Stimulated activated CD4-positive, alpha-beta T cell treated with anti-CD3 and anti-CD28 coated beads, Interleukin-15, amount 100 ng/mL, for 1 hour (primary cell): ENCODE measurements at places on chromosomes 12 and 14.

DNA sequence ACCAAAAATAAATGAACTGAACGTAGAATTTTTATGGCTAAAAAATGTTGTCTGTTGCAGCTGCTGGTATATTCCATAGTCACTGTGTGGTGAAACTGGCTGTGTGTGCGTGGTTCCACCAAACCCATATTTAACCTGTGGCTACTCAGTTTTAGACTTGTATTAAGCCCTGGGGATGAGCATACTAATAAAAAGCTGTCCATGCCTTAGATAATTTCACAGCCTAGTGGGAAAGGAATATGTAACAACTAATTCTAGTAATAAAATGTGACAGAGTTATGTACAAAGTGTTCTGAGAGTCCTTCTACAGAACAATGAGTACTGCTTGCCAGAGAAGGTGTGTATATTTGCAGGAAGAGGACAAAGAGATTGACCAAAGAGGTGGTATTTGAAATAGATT is 125.5 kb downstream of the TMTC3 start:
- no peak for DNase-seq

GRCh38 chr14:30419037-30419436 is 139.9 kb upstream of the G2E3 start:
- no peak for DNase-seq

DNA sequence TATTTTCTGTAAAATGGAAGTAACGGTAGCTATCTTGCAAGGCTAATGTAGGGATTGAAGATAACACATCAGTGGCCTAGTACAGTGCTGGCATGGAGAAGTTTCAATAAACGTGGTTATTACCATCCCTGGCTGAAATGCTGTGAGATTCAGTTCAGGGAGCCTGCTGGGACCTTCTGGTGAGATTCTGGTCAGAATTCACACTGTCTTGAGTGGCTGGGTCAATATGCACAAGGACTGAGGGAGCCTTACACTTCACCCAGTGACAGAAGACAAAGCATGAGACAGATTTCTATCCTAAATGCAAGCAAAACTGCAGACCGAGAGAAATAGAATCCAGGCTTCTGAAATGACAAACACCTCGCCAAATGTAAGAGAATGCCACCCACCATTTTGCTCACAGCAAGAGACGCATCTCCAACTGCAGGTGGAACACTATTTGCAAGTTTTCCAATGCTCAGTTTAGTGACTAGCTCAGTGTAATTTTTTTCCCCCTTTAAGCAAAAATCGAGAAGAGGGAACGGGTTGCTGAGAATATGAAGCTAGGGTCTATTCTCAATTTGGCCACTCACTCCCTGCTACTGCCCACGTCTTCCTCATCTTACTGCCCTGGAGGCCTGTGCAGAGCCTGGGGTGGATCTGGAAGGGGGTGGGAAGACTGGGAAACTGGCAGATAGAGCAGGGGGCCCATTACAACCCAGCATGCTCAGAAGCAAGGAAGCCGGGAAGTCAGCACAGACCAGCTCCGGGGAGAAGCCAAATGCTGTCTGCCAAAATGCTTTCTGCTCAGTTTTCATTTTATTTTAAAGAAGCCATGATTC is 201.3 kb downstream of the TTC7B start:
- no peak for DNase-seq

DNA sequence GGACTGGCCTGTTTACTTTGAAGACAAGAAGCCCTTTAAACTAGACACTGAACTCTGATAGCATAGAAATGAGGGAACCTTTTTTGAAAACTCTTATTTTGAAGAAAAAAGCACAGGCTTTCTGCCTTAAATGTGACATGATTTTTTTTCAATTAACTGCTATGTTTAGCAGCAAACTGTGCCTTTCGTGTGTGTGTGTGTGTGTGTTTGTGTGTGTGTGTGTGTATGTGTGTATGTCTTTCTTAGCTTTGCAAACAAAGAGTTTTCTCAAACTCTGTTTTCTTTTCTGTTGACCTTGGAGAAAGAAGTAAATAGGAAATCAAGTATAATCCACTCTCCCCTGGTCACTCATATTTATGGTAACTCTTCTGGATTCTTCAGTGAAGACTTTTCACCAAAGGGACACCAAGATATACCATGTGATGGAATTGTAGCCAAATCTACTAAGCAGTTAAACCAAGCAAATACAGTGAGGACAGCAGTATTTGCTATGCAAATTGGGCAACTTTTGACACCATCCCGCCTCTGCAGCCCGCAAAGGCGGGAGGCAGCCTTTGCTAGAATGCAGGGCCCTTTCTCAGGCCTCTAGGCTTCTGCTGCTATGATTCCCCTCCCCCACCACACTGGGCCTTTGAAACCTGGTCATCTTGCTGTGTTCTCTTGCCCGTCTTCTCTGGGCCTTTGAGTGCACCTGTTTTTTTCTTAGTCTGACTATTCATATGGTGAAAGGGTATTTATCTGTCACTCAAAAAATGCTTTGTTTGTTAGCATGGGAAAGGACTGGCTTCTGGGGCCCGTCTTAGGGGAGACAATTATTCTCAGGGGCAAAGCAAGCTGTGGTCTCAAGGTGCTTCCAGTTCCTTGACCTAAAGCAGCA is 107.9 kb downstream of the MYRFL start:
- DNase-seq = no peak

DNA sequence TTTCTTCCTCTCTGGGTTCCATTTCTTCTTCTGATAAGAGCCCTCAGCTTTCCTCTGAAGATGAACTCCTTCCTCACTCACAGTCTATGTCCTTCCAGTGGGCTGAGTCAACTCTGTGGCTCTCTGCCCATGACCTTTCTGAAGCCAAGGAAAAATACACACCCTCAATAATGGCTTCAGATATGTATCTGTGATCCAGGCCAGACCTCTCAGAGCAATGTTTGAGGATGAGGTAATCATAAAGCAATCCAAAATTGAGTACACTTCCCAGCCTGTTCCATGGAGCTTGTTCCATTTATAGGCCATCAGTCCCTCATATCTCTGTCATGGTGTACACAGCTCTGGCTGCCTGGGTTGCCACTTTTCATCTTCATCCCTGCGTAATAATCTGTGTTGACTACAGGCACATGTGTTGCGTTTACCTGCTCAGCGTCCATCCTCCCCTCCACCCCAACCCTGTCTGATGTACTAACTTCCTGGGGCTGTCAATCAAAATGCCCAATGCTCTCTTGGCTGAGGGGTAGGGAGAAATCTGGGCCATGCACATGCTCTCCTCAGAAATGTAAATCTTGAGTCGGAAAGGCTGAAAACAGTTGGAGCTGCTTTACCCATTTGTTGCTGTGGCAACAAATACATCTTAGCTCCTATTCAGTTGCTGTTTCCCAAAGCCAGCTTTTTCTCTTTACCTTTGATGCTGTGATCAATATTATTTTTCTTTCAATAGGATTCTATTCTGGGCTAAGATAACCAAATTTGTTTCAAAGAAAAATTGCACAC is 377.8 kb upstream of the TMEM132C start:
- no peak for DNase-seq

- DNase-seq = no peak
These were observed 42.5 kb downstream of the MARK3 start for GRCh38 chr14:103427485-103428443.

GRCh38 chr12:98275131-98275475 is 240.3 kb upstream of the TMPO start:
- DNase-seq = no peak

- no peak for DNase-seq
These were observed 390.1 kb downstream of the NAV3 start for GRCh38 chr12:78220811-78221210.

- DNase-seq = no peak
These were observed 22.6 kb upstream of the BMP4 start for GRCh38 chr14:53979113-53979681.

DNA sequence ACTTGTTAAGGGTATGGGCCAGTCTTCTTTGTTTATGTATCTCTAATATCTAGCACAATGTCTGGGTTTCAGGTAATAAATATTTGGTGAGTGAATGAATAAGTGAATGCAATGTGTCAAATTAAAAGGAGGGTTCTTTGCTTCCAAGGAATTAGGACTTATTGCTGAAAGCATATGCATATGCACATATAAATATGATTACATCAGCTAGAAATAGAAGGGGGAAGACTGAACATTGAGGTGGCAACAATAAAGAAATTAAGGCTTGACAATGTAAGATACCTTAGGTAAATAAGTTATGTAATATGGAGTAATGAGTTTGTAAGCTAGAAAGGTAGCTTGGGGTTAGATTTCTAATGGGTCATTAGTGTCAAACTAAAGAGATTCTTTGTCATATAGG is 37.7 kb downstream of the KCNMB4 start:
- no peak for DNase-seq

DNA sequence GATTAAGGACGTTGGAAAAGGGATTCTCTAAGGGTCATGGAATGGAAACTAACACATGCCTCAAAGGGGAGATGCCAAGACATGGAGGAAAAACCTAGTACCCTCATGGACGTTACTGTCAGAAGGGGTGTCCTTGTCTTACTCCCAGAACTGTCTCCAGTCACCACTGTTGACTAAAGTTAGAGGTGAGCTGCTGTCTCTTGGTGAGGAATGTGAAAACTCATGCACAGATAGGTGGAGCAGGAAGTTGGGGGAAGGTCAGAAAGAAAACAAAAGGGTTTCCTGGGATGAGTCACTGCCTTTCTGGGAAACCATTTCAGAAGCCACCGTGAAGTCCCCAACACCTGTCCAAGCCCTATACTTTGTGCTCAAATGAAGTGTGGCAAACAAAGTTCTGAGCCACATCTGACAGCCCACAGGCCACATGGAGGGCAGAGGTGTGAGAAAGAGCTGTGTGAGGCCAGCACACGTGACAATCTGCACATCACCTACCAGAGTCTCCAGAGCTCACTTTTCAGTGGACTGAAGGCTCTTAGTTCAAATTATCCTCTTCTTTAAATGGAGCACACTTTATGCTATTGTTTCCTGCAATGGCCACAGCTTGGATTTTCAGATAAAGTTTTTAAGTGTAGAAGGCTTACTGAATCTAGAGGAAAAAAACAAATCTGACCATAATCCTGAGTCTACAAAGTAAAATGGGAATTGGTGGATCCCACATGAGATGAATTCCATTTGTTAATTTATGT is 92.9 kb upstream of the EGLN3 start:
- peak; percentile 15 for DNase-seq

GRCh38 chr14:24894583-24895242 is 155.2 kb downstream of the STXBP6 start:
- DNase-seq = no peak

DNA sequence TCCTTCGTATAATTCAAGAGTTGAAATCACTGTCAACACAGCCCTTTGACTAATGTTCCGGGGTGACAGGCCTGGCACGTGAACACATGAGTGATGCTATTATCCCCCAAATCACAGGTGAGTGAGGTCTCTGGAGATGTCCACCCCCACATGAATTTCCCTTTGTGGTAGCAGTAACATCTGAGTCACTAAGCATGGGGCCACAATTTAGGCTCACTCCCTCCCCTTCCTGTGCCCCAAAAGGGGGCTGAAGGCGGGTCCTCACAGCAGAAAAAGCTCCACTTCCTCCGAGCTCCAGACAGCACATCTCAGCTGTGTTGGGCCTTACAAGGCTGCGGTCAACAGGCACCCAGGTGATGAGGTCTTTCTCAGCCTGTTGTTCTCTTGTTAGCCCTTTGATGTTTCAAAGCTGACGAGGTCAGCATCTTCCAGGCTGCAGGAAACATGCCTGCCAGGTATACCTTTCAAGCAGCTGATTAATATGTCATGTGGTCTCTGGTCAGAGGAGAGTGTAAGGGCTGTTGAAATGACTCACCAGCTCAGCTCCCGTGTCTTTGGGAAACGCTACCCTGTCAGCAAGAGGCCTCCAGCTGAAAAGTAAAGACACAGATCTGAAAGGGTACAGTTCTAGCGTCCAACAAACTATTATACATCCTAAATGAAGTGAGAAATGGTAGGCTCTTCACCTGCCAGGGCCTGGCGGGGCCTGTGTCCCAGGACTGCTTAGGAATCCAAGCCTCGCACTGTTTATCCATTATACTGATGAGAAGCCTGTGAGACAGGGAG is 107.3 kb downstream of the ZFP36L1 start:
- peak; percentile 50 for DNase-seq

DNA sequence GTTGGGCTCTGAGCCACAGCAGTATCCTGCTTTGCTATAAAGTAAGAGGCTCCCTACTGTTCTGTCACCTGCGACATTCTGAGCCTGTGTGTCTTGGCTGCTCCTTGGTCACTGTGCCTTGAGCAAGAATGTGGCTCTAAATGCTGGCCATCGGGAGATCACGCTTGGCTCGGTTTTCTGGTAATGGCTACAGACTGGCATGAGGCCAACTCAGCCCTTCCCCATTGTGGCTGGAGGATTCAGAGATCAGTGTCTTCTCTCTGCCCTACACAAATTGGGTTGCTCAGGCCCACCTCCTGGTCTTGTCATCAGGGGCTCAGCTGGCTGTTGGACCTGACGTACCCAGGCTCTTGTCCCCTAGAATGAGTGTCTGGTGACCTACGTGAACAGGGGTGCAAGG is 94.5 kb downstream of the PLXNC1 start:
- DNase-seq = no peak

GRCh38 chr14:33026850-33027430 is 88.3 kb downstream of the NPAS3 start:
- no peak for DNase-seq

DNA sequence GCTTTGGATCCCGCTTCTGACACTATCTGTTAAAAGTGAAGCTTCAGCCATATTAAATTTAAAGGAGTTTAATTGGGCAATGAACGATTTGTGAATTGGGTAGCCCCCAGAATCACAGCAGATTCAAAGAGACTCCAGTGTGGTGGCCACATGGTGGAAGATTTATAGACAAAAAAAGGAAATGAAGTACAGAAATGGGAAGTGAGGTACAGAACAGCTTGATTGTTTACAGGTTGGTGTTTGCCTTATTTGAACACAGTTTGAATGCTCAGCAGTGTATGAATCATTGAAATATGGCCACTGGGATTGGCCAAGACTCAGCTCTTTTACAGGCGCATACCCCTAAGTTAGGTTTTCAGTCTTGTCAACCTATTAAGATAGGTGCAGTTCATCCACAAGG is 21.9 kb downstream of the CCDC91 start:
- DNase-seq = no peak

GRCh38 chr12:20376984-20377383 is 8.6 kb downstream of the PDE3A start:
- DNase-seq = no peak

DNA sequence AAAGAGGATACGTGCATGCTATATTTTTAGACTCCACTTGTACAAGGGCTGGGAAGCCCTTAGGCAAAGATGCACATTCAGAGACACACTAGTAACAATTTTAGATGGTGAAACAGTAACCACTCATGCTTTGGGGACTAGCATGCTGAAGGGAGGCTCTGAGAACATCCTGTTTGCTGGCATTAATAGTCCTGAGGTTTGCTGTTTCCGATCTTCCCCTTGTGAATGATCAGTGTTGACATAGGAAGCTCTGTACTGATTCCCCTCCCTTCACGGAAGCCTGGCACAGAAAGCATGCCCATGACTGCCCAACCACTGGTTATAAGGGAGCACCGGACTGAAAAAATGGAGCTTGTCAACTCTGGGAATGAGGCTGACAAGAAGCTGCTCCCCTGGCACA is 164.6 kb downstream of the GCH1 start:
- no peak for DNase-seq

- DNase-seq = no peak
These were observed 28.7 kb downstream of the AICDA start for GRCh38 chr12:8584004-8584403.

GRCh38 chr12:132238884-132239283 is 90.5 kb downstream of the GALNT9 start:
- DNase-seq = no peak

GRCh38 chr12:80277732-80278131 is 166.3 kb upstream of the PTPRQ start:
- DNase-seq = no peak
